ENCODE measurements at places on chromosomes 5 and 9. TPM values are rescaled to one million over a fixed set of nuclear protein-coding genes. Genes with fewer than 3 reads are reported as not detected.

DNA sequence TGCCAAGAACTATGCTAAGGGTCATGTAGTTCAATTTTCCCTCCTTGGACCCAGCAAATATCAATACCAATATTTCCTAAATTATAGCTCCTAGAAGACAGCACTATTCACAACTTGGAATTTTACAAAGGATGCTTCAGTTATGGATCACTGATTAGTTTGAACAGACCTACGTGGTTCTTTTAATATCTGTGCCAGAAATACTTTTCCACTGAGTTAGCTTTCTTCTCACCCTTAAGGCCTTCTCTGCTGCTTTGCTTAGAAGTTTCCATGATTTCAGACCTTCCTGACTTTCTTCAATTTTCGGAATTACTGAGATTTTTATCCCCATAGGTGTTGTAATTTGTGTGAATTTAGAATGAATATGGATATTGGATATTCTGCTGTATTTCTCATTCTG, 380.4 kb downstream of the PSAT1 start:
- no peak for DNase-seq

- DNase-seq: no peak
Observed at GRCh38 chr9:33946779-33947535, 101.7 kb downstream of the UBAP2 start.

- DNase-seq: peak; percentile 75
Observed at GRCh38 chr9:136245219-136246150, at the start of gene QSOX2. TSS of gene QSOX2 (minus strand) at chr9:136245812. CDS start at chr9:136245803, 9 bp downstream.

- no peak for DNase-seq
Observed at GRCh38 chr9:136470356-136470755, 12.5 kb downstream of the SEC16A start.

DNA sequence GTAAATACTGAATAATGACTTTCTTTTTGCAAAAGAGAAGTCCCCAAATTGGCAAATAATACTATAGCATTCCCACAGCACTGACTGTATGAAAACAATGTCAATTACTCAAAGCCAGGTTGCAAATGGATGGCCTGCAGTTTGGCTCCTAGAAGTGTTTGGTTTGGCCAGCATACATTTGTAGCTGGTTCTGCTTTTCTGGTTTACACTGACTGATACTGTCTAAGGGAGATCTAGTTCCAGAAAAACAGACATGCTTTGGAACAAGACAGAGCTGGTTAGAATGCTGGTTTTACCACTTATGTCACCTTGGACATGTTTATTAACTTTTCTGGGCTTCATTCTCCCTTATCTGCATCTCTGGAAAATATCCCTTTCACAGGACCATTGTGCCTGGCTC, 81.5 kb upstream of the TRPM3 start:
- DNase-seq: no peak

DNA sequence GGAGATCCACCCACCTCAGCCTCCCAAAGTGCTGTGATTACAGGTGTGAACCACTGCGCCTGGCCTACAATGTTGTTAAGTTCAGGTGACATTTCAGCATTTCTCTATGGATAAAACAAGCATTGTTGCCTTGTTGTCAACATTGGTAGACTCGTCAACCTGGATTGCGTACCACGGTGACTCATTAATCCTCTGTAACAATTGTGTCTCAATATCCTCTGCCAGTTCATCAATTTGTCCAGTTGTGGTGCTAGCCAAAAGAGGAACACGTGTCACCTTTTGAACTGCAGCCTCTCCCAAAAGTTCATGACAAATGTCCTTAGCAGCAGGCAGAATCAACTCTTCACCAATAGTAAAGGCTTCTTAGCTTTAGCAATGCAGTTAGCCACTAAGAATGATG, 46.3 kb upstream of the LARP1 start:
- no peak for DNase-seq

DNA sequence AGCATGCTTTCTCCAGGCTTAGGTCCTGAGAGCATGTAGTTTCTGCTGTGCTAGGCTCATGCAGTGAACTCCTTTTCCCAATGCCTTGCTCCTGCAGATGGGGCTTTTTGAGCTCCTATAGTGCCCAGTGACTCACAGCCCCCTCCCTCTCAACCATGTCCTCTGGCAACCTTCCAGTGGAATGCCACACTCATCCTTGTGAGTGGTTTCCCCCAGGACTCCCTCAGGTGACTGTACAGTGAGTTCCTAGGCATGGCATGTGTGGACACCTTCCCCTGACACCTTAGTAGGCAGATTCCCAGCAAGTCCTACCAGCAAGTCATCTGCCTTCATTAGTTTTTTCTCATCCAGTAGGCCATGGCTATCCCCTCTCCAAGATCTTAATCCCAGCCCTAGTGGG, 72.4 kb upstream of the CXCL14 start:
- no peak for DNase-seq

DNA sequence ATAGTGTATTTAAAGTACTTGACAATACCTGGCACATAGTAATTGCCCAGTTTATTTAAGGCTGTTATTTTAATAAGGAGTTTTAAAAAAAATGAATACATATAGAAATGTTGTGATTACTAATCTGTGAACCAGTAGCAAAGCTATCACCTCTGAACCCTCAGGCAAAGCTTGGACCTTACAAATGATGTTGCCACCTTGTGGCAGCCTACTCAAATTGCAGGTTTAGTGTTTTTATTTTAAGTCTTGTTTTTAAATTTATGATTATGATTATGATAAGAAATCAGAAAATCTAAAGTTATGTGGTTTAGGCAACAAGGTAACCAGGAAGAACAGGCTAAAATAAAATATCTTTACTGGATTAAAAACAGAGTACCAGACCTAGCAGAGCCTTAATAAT, 35.8 kb downstream of the PPARGC1B start:
- DNase-seq: no peak

DNA sequence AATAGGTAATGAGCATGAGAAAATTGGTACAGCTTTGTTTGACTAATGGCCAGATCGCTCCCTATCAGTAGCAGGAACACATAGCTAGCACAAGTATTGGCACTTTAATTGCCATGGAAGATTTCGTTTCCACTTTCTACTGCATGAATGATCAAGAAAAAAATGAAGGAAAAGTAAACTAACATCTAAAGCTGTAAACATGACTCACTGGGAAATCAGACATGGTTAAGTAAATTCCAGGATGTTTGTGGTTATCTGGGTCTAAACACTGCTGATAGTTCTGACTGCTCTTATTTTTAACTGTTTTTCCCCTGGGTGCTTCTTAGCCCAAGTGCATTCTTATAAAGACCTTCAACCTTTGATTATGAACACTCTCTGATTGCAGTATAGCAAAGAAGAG, 388.9 kb downstream of the NR2F1-AS1 start:
- no peak for DNase-seq

DNA sequence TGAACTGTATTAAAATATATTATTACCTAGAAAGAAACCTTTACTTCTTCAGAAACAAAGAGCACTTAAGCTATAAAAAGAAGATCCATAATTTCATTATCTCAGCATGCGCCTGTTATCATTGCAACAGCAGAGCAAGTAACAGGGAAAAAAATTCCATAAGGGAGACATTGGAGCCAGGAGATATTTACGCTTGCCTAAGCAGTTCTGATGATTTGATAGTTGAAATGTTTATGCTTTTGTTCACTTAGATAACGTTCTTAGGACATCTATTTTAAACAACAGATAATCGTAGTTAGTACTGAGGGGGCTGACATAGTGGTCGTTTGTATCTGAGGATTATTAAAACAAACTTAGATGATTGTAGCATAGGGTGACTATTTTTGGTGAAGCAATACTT, 252.5 kb downstream of the NNT start:
- no peak for DNase-seq

DNA sequence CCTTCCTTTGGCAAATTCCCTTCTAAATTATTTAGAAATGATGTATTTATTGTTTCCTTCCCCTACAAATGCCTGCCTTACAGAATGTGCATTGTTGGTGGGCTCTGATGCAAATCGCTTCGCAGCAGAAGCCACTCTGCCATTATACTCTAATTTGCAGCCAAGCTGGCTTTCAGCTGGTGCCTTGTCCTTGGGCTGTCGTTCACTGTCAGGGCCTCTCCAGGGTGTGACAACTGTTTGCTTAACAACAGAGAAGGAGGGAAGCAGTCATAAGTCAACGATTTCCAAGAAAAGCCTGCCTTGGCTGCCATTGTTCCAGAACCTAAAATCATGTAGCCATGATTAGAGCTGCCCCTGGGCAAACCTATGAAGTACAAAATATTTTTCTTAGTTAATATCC, 260.1 kb upstream of the RGMB start:
- peak; percentile 31 for DNase-seq

Gene LIFR
- 13.7 TPM for total RNA-seq

Gene CCNG1
- total RNA-seq: 433 TPM

Gene CDC25C
- total RNA-seq: 15.0 TPM

Gene PCDHAC1
- 8.2 TPM for total RNA-seq

Gene AQP7
- total RNA-seq: 0.23 TPM
